ENCODE measurements at places on chromosomes 6 and 20.

- DNase-seq = no peak
Observed at GRCh38 chr6:166784691-166785090, 157.6 kb upstream of the RPS6KA2 start.

DNA sequence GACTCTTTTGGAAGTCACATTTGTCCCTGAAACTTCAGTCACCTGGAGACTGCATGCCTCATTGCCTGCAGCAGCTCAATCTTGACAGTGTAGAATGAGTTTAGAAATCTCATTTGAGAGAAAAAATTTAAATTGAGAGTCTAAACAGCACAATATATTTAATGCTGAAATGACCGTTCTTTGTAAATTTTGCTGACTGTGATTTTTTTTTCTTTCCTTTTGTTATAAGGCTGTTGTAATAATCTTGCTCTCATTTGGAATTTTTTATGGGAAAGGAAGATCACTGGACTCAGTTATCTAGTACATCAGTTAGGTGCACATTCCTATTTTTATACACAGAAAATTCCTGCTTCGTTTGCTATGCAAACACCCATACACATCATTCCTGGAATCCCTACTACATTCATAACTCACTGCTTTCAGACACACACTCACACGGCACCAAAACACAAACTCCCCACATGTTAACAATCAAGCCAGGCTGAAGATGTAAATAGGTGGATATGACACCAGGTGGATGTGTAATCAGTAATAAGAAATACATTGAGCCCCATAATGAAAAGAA is 43.8 kb downstream of the PTCHD4 start:
- DNase-seq = no peak

DNA sequence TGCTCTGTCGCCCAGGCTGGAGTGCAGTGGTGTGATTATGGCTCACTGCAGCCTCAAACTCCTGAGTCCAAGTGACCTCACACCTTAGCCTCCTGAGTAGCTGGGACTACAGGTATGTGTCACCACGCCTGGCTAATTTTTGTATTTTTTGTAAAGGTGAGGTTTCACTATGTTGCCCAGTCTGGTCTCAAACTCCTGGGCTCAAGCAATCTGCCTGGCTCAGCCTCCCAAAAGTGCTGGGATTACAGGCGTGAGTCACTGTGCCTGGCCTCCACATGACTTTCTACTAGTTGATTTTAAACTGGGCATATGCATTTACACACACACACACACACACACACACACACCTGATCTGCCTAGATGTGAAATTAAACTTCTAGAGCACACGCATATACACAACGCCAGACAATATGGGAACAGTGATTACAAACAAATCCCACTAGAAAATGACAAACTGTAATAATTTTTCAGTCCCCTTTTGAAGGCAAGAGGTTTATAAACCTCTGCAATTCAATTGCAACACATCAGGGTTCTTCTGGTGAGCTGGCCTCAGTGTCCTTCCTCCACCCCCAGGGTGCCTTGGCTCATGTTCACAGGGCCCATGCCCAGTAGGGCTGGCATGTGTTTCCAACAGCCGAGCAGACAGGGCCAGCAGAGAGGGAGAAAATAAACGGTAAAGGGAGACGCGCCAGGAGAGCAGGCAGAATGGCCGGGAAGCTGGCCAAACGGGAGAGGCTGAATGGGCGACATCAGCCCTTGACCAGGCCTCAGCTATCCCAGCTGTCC is 31.2 kb downstream of the PARD6B start:
- peak; percentile 31 for DNase-seq

- no peak for DNase-seq
Observed at GRCh38 chr6:130699742-130700141, 127.5 kb upstream of the SMLR1 start.

GRCh38 chr6:167987396-167988153 is 9.9 kb upstream of the KIF25 start:
- peak; percentile 57 for DNase-seq

GRCh38 chr6:70575899-70576495 is 9.3 kb downstream of the SDHAF4 start:
- DNase-seq = no peak

GRCh38 chr20:10540636-10541493 is 105.8 kb downstream of the SLX4IP start:
- DNase-seq = no peak

- DNase-seq = peak; percentile 70
Observed at GRCh38 chr20:50292591-50293283, 102.1 kb downstream of the CEBPB start.

DNA sequence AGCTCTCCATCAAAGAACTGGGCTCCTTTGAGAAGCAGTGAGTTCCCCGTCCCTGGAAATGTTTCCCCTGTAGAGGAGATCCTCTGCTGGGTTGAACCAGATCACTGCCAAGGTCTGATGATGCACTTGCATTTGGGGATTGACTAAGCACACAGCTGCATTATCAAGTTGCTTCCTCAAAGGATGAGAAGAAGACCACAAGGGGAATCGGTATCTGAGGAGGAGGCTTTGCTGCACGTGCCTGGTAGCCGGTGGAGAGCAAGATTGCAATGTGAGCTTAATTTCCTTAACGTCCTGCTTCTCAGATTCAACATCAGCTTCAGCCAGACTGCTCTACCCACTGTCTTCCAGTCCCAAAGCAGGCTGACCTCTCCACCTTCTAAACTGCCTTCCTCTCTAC is 128.8 kb upstream of the STMND1 start:
- DNase-seq = no peak

GRCh38 chr6:38476141-38476540 is 163.6 kb downstream of the BTBD9 start:
- no peak for DNase-seq

- DNase-seq = no peak
Observed at GRCh38 chr20:23165307-23165750, 79.2 kb upstream of the CD93 start.

- DNase-seq = peak; percentile 26
Observed at GRCh38 chr20:38649275-38649891, 47.8 kb downstream of the ARHGAP40 start.

GRCh38 chr20:51284871-51285270 is 257.6 kb downstream of the NFATC2 start:
- no peak for DNase-seq

GRCh38 chr6:110098511-110099116 is 80.9 kb downstream of the WASF1 start:
- no peak for DNase-seq

- no peak for DNase-seq
Observed at GRCh38 chr6:163572612-163573011, 158.1 kb downstream of the QKI start.

GRCh38 chr6:106747139-106747538 is 117.8 kb downstream of the QRSL1 start:
- DNase-seq = no peak

DNA sequence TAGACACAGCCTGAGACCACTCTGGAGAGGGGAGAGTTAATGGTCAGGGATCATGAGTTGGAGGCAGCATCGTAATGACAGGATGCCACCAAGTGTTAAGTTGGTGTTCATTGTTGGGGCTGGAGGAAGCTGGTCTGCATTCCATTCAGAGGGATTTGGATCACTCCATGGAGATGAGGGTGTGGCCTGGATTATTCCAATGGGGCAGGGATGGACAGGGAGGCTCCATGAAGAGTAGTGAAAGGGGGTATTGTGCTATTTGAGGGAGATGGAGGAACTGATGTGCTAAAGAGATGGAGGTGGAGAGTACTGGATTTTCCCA is 1.1 kb downstream of the SAPCD1 start:
- DNase-seq = no peak

DNA sequence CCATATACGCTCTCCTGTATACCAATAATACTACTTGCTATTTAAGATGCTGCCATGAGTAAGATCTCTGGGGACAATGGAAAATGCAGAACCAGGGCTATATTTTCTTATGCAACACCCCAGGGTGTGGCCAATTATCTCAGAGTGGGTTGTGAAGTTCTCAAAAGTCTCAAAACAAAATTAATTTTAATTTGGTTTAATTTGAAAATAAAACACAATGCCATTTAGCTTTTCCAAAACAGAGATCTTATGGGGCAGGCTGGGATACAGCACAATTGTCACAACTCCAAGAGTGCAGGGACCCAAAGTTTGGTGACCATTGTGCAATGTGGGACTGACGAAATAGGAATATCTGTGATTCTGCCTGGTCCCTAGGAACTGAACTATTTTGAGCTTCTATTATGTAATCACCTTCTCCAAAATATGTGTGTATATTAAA is 43.1 kb downstream of the MBOAT1 start:
- DNase-seq = no peak

- DNase-seq = no peak
Observed at GRCh38 chr6:33061987-33062386, 11.5 kb downstream of the HLA-DPA1 start.

GRCh38 chr20:37757550-37757949 is 63.7 kb downstream of the CTNNBL1 start:
- no peak for DNase-seq

GRCh38 chr20:49320460-49320859 is 42.6 kb upstream of the ZNFX1 start:
- DNase-seq = no peak

DNA sequence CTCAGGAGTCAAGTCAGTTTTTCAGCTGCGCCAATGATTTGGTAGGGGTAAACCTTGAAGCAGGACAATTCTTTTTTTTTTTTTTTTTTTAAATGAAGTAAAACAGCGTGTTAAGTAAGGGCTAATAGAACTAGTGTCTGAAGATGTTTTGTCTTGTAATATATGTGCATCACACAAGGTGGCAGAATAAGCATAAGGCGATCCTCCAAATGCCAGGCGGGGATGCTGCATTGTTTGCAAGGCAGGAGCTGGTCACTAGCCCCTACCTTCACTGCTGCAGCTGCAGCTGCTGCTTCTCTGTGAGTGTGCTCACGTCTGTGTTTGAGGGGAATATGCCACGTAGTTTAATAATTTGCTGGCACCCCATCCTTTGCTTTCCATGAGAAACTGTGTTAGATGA is 272.7 kb upstream of the MAP3K7 start:
- DNase-seq = no peak

- no peak for DNase-seq
Observed at GRCh38 chr6:1792989-1793388, 183.3 kb downstream of the FOXC1 start.

- no peak for DNase-seq
Observed at GRCh38 chr6:34381081-34381480, 11.4 kb downstream of the NUDT3 start.

DNA sequence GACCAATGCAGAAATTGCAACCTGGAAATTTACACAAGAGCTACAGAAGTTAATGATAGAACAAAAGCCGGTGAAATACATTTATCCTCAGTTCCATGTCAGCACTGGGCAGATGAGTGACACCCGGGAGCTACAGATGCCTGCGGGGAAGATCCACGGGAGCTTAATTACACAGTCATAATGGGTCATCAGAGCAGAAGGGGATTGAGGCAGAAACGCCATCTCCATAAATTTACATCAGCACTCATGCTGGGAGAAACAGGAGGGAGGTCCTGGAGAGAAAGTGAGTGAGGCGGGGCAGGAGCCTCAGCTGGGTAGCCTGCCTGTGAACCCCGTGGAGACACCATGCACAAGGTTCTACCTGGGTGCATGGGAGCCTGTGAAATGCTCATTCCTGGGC is 37.6 kb upstream of the CST7 start:
- DNase-seq = no peak

- DNase-seq = no peak
Observed at GRCh38 chr6:69289689-69290495, 506.9 kb downstream of the LMBRD1 start.

GRCh38 chr6:45026003-45026516 is 302.1 kb upstream of the RUNX2 start:
- DNase-seq = no peak

DNA sequence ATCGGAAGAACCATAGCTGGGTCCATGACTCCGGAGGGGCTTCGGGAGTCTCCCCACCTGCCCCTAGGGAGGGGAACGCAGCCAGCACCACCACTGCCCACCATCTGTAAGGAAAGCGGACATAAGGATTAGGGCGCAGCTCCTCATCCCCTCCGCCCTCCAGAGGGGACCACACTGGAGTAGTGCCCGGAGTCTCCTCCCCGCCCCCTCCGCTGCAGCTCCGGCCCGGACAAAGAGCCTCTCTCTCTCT is 628 bp downstream of the SLC35B2 start:
- DNase-seq = no peak

DNA sequence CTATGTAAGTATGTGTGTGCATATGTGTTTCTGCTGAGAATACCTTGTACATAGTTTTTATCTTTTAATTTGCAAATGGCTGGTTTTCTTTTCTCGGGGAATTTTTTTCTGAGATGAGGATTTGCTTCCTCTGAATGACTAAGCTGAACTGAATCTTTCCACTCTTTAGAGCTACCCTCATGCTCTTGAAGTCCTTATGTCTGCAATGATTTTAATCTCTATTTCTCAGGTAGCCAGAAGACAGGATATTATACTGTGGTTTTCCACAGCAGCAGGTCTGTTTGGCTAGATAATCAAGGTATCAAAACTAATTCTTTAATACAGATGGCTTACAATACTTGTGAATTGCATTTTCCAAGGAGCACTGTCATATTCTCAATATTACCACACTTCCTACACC is 114.7 kb downstream of the PLCB1 start:
- no peak for DNase-seq

DNA sequence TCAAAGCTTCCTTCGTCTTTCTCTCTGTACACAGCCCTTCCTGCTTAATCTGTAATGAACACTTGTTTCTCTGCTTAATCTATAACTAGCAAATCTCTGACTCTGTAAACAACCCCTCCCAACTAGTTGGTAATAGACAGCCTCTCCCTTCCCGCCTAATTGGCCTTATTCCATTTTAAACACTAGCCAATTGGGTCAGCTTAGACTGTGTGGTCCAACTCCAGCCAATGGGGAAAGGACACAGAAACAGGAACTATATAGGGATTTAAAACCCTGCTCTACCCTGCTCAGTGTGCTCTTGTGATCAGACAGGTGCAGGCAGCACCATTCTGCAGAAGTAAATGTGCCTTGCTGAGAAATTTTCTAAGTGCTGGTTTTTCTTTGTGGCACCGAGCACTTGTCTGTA is 18.5 kb downstream of the CHD6 start:
- DNase-seq = no peak

- peak; percentile 50 for DNase-seq
Observed at GRCh38 chr6:21666201-21666691, 72.7 kb downstream of the SOX4 start.

DNA sequence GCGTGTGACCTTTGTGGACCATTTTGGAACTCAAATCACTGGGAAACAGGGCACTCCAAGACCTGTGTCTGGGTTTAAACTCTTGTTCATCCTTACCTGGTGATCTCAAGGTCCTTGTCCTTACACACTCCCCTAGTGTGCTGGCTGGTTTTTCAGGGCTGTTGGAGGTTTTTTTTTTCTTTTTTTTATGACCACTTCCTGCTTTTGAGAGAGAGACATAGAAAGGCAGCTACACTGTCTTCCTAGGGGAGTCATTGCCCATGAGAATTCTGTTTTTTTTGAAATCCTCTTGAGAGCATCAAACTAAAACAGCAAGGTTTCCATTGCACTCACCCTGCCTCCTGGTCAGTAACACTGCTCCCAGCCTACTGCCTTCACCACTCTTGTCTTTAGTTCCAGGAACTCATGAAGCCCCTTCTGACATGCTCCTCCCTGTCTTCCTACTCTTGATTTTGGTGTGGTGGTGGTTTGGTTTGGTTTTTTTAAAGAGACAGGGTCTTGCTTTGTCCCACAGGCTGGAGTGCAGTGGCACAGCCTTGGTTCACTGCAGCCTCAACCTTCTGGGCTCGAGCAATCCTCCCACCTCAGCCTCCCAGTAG is 28.6 kb downstream of the PRPH2 start:
- DNase-seq = no peak
